Skeletal muscle cell (primary cell): ENCODE measurements at places on chromosomes 5 and 9.

DNA sequence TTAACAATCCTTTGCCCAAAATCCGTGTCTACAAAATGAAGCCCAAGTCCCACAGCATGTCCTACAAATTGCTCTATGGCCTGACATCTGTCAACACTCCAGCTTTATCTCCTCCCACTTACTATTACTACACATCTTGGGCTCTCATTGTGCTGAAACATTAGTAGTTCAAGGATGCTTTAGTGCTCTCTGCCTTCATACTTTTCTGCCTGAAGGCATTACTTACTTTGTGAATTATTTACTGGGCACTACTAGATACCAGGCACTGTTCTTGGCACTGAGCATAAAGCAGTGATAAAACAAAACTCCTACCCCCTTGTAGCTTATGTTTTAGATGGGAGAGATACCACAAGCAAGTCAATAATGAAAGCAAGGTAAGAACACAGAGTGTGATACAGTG is 113.4 kb downstream of the TTLL11 start:
- DNase-seq: no peak

- DNase-seq: no peak
These were observed 18.8 kb downstream of the HBEGF start for GRCh38 chr5:140327589-140327988.

DNA sequence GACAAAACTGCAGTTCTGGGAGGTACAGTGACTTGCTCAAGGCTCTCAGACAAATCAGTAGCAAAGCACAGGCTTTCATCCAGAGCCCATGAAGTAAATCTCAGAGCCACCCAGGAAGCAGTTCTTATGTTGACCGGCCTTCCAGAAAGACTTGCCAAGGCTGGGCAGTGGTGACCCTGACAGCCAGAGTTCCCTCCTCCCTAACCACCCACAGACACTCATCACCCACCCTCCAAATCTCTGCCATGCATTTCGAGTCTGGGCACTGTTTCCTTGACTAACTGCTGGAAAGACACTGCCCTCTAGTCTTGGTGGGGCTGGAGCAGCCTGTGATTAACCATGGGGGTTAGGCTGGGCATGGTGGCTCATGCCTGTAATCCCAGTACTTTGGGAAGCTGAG is 21.5 kb downstream of the NEURL1B start:
- DNase-seq: no peak

- DNase-seq: no peak
These were observed 123.7 kb upstream of the NFIB start for GRCh38 chr9:14437354-14438231.

GRCh38 chr5:135667204-135667603 is 88.4 kb upstream of the CXCL14 start:
- DNase-seq: no peak

DNA sequence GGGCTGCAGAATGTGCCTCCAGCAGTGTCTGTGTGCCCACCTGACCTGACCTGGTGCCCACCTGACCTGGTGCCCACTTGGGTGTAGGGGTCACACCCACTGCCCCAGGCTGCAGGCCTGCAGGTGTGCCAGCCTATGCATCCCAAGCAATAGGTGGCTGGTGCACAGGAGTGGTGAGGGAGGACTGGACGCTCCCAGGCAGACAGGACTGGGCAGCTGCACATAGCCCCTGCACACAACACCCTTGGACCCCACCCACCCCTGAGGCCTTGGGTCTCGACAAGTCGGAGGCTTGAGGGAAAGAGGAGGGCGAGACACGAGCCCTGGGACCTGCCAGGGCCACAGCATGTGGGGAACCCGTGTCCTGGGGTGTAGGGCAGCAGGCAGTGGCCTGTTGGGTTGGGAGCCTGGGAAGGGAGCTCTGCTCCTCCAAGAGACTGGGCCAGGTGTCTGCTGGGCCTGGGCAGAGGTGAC is 10.8 kb upstream of the NRARP start:
- DNase-seq: no peak

DNA sequence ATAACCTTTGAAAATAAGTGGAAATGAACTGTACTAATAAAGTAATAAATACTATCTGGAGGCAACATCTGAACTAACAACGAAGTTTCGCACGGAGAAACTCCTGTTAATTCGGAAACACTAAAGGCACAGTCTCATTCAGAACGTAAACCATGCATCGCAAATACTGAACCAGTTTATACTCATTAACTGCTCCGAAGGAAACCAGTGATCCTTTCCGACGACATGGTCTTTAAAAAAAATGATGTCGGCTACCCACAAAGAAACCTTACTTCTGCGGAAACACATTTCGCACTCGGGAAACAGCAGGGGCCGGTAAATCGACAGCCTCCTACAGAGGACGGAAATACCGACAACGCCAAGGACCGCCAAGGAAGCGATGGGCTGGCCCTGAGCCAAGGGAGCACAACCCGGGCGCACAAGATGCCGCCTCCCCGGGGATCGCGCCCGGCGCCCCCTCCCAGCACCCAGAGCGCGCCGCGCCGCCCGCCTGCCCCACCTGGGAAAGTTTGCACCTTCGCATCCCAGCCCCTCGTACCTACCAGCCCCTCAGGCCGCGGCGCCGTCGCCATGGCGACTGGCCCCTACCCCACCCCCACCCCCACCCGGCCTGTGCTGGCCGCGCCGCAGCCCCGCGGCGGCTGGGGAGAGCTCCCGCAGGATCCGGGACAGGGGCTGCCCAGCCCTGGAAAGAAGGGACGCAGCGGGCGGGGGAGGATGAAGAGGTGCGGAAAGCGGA is 732 bp downstream of the PRKAA1 start:
- DNase-seq: no peak

DNA sequence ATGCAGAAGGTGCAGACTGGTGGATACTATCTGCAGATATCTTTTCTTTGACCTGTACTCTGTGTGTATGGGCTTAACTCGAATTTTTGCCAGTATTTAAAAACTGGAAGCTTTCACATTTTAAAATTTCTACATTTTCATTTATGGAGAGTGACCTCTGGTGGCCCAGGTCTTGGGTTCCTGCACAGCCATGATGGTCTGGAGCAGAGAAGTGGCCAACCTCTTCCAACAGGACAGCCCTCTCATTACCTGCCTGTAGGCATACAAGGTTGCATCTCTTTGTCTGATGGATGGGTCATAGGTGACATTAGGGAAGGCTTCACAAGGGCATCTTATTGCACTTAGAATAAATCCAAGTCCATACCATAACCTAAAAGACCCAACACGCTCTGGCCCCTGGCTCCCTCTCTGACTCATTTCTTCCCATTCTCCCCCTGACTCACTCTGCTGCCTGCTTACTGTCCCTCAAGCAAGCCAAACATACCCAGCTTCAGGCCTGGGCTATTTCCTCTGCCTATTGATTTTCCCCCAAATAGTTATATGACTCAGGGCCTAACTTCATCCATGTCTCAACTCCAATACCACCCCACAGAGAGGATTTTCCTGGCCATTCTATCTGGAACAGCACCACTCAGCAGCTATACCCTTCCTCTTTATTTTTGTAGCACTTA is 113.3 kb upstream of the SLC1A3 start:
- peak; percentile 74 for DNase-seq

DNA sequence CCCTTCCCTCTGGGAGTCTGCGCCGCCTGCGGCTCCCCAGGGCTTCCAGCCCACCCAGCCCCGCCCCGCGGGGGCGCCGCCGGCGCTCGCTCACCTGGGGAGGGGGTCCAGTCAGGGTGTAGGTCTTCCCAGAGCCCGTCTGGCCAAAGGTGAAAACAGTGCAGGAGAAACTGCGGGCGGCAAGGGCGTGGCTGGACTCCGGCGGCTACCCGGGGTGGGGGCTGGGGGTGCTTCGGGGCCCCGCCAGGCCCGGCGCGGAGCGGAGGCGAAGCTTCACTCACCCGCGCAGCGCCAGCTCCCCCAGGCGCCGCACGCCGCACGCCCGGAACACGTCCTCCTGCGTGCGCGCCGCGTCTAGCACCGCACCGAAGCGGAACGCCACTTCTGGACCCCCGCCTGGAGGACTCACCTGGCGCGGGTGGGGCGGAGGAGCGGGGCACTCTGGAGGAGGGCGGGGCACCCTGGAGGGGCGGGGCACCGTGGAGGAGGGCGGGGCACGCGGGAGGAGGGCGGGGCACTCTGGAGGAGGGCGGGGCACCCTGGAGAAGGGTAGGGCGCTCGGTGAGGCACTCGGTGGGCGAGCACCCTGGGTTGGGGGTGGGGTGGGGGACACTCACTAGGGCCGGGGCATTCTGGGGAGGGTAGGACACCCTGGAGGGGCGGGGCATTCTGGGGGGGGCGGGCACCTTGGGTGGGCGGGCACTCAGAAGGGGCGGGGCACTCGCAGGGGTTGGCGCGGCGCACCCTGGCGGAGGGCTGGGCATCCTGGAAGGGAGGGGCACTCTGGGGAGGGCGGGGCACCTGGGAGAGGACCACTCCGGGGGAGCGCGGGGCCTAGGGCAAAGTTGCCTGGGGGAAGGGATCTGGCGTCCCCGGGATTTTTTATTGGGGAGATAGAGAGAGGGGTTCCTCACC is 814 bp downstream of the KIF12 start:
- no peak for DNase-seq

GRCh38 chr9:114893221-114894010 is 37.0 kb downstream of the TNFSF8 start:
- no peak for DNase-seq

- DNase-seq: no peak
These were observed 4.8 kb downstream of the SUB1 start for GRCh38 chr5:32589942-32590869.

DNA sequence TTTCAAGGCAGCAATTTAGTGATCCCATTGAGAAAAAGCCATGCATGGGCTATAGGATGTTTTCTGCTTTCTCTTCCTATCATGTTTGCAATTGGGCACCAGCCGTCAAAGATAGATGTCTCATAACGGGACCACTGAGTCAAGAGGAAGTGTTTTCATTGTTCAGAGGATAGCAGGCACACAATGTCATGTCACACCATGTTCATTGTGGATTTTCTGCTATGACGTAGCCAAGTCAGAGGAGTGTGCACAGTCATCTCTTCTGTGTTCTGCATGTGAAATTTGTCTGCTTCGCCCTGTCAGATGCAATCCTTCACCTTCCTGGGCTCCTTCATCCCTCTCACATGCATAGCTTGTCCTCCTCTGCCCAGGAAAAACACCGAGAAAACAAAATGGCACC is 106.0 kb downstream of the CD180 start:
- DNase-seq: no peak

DNA sequence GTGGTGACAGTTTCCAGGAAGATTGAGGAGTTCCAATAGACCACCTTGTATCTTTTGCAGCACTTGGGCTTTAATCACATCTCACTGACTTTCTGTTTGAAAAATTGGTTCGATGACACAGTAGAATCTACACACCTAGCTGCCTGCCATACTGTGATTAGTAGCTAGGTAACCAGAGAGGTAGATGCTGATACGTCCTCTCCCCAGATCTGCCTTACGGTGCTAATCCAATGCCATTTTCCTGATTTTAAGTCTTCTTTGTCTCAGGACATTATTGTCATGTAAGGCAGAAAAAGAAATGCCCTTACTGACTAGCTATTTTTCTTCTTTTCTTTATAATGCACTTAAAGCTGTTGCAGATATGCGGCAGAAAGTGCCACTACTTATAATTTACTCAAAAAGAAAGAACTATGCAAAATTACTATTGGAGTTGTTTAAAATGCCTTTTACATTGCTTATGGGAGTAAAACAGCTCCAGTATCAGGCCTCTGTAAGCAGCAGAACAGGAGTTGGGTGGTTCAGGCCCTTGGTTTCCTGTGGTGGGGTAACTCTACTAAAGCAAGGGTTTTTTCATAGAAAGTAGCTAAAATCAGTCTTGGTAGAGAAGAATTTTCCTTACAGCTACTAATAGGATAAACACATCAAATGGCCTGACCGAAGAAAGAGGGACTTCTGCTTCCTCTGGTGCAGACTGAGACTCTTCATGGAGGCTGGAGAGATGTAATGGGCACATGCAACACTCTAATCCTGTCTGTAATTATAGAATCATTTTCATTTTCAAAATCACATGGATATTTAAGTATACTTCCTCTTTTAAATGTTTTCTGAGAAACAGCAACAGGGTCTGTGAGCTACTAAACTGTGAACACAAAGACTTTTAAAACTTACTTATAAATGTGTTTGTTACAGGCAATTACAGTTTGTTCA is 177.2 kb downstream of the MAPKAP1 start:
- no peak for DNase-seq

DNA sequence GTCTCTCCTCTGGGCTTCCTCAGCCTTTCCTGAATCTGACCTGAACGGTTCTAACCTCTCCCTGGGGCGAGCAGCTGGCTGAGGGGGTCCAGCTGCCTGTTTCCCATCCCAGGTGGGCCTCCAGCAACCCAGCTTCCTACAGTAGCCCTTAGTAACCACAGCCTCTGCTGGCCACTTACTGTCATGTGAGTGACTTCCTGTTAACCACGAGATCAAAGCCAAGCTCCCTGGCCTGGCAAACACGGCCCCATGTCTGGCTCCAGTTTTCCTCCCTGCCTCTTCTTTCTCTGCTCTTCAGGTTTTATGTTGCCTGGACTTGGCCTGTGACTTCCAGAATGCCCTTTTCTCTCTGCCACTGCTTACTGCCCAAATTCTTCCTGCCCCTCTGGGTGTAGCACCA is 47.2 kb upstream of the DAB2IP start:
- DNase-seq: no peak

DNA sequence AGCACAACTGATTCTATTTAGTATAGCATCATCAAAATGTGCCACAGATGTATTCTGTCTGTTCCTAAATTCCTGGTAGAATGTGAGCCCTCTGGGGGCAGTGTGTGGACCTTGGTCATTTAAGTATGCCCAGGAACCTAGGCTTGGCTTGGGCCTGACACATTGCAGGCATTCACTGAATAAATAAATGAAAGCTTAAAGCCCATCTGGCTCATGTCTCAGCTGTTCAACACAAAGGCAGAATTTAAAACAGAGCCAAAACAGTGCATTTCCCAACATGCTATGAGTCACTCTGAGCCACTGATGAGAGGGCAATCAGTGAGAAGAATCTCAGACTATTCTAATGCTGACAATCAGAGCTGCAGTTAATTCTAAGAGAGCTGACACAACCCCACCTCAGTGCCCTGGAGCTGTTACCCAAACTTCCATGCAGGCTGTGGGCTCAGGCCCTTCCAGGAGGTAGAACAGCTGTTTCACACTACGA is 8.1 kb downstream of the FAM193B start:
- DNase-seq: peak; percentile 96

DNA sequence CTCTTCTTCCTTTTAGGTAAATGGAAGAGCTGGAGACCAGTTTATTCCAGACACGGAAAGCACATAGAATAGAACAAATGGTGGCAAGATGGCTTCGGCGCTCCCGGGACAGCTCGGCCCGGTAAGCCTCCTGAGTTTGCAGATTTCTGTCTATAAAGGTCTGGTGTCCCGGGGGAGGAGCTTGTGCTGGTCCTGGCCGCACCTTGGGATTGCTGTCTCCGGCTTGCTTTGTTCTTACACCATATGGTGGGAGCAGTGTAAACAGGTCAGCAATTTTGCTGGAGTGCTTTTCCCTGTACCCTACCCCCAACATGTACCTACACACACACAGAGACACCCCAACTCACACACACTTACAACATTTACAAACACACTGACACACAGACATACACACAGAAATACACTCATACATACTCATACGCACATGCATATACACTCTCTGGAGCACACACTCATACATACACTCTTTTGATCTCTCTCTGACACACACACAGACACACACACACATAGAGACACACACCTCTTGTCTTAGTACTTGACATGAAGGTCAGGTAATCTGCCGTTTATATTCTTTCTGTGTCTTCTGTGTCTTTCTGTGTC is 42.0 kb downstream of the FRMPD1 start:
- no peak for DNase-seq
